Left cardiac atrium (tissue), 4 donors: ENCODE measurements at places on chromosomes 12 and 14. TPM values are rescaled to one million over a fixed set of nuclear protein-coding genes. Genes with fewer than 3 reads are reported as not detected.

DNA sequence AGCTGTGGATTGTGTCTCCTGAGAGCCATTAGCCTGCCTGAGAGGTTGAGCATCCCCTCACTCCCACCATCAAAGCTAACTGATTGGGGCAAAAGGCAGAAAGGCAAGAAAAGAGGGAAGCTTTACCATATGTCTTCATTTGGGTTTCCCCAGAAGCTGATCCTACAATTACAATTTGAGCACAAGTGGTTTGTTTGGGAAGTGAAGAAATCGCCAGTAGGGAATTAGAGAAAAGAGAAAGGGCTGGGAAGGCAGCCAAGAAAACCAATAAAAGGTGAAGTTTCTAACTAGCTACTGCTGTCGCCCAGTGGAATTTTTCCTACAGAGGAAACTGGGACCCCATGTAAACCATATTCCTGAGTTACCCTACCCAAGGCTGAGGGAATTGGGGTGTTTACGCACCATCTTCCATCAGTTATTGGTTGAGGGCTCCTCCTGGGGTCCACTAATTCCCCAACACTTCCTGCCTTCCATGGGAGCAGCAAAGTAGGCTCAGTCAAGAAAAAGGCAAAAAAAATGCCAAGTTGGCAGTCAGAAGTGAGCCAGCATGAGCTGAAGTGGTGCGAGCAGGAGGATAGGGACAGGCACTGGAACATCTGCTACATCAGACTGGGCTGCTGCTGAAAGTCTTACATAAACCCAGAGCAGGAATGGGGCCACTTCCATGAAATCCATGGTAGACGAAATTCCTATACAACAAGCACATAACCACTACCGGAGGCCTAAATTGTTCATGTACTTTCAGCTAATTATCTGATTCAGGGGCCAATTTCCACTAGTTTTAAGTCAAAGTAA, 17.3 kb downstream of the KCNK10 start:
- no peak for DNase-seq

- DNase-seq, result peak; percentile 64
These were observed 2.2 kb downstream of the RCOR1 start for GRCh38 chr14:102594514-102595175.

GRCh38 chr12:1879633-1880032, 38.8 kb downstream of the CACNA2D4 start:
- no peak for DNase-seq

GRCh38 chr14:68468437-68469207, 324.2 kb downstream of the ZFP36L1 start:
- DNase-seq, result no peak

DNA sequence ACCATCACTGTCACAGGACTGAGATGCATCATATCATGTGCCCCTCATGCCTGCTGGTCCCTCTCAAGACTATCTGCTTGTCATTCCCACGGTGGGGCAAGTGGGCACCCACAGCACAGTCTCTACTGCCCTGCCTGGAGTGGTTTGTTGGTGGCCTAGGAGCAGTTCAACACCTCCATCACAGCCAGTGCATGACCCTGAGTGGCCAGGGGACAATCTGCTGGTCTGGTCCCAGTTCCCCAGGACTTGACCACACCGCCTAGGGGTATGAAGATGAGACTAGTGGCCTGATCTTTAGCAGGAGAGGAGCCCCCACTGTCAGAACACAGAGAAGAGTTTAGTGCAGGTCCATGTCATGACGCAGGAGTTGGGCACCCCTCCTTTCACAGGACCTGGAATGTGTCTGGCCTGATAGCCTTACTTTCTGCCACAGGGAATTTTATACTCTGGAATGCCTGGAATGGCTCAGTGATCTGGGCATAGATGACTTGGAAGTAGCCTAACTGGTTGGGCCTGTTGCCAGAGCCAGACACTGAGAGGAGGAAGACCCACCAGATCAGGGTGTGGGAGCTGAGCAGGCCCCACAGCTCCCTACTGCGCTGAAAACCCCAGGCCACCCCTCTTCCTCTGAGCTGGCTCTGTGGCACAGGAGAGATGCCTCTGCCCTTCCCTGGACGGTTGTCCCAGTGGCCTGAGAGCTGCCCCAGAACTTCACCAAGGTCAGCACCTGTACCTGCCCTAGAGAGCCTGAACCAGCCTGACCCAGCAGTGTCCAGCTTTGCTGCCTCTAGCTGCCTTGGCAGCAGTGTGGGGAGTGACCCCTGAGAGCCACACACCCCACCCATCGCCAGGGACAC, 83.3 kb downstream of the PUS7L start:
- no peak for DNase-seq

DNA sequence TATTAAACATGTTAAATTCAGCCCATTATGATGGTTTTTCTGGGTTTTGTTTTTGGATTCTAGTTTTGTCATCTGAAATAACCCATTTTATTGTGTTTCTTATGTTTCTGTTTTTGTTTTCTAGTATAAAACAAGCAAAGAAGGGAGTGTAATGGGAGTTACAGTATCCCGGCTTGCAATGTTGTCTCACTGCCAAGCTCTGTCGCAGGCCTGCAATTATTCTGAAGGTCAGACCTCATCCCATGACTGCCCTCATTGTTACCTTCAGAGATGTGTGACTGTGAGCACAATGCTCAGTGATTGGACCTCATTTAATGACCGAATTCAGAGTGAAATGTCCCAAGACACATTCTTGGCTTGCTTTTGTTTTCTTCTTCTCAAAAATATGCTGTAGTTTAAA, 73.0 kb upstream of the ATF1 start:
- peak; percentile 34 for DNase-seq

- DNase-seq, result no peak
These were observed 13.6 kb downstream of the SERPINA1 start for GRCh38 chr14:94374749-94375260.

GRCh38 chr12:130872179-130873096, 572 bp downstream of the RAN start:
- DNase-seq, result peak; percentile 44

- no peak for DNase-seq
These were observed 214.0 kb upstream of the NOVA1 start for GRCh38 chr14:26811756-26812305.

- DNase-seq, result no peak
These were observed 39.7 kb upstream of the GZMB start for GRCh38 chr14:24673534-24674203.

GRCh38 chr12:90281154-90281868, 572.7 kb upstream of the ATP2B1 start:
- DNase-seq, result no peak

DNA sequence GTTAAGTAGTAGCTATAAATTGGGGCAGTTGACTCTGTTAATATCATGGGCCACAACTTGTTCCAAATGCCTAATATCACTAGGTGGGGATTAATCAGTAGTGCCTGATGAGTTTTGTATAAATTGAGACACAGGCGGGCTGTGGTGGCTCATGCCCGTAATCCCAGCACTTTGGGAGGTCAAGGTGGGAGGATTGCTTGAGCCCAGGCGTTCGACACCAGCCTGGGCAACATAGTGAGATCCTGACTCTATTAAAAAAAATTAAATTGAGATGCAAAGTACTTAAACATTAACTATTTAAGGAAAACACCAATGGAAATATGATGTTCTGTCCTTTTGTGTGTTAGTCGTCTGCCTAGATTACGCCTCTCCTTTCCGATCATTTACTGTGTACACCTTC, 9.0 kb downstream of the PAPOLA start:
- no peak for DNase-seq

DNA sequence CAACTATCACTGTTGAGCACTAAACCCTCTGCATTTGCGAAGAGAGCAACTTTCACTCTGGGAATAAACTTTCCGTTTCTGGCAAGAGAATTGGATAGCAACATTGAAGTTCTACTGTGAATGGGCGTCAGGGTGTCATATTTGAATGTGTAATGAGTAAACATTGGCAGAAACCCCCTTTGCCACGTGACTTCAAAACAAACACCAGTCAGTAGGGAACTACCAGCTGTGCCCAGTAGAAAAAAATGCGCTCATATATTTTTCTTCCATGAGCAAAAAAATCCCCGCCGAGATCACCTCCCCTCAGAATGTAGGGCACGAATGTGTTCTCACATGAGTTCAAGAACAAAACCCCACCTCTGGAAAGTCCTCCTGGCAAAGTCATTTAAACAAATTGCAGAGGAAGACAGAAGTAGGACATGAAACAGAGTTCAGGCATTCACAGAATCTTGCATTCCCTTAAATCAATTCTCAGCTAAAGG, 80.6 kb downstream of the BTG1 start:
- DNase-seq, result no peak

GRCh38 chr12:108840605-108841332, 16.6 kb downstream of the SSH1 start:
- no peak for DNase-seq

DNA sequence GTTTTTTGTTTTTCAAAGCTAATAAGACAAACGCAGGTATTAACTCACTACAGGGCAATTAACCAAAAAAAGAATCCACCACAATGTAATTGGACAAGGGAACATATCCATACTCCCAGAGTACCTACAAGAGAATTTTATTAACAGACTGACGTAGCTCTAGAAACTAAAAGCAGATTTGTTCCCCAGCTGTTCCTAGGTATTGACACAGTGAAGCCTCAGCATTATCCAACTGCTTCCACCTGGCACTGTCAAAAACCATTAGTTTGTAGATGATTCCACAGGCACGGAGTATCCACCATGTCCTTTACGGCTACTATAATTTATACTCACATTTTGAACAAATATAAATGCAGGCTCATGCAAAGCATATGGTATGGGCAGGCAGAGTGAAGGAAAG, 22.3 kb downstream of the PPM1H start:
- no peak for DNase-seq

DNA sequence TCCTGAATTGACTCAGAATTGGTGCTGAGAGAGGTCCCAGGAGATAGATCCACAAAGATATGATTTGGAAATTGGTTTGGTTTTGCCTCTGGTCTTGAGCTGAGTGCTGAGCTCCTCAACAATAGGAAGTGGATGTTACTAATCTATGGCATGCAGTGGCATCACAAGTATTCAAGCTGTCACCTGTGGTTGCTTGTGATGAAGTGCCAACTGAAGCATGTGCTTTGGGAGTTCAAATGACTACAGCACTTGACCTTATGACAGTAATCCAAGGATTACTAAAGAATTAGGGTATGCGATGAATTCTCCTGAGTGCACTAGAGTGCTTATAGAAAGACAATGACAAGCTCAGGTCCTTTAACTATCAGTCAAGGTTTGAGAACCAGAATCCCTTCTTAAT, 406.2 kb downstream of the NOVA1 start:
- DNase-seq, result no peak

- no peak for DNase-seq
These were observed 1.1 kb upstream of the INSM2 start for GRCh38 chr14:35532783-35533356.

GRCh38 chr12:79778802-79779448, 88.2 kb upstream of the PAWR start:
- no peak for DNase-seq

- DNase-seq, result no peak
These were observed 354.5 kb downstream of the NUAK1 start for GRCh38 chr12:105783983-105784947.

GRCh38 chr14:40347675-40348074, 915.4 kb upstream of the FBXO33 start:
- DNase-seq, result no peak

GRCh38 chr12:57865084-57865751, 18.7 kb upstream of the CTDSP2 start:
- peak; percentile 87 for DNase-seq

GRCh38 chr14:104304451-104305351, 166.3 kb downstream of the KIF26A start:
- DNase-seq, result peak; percentile 76

DNA sequence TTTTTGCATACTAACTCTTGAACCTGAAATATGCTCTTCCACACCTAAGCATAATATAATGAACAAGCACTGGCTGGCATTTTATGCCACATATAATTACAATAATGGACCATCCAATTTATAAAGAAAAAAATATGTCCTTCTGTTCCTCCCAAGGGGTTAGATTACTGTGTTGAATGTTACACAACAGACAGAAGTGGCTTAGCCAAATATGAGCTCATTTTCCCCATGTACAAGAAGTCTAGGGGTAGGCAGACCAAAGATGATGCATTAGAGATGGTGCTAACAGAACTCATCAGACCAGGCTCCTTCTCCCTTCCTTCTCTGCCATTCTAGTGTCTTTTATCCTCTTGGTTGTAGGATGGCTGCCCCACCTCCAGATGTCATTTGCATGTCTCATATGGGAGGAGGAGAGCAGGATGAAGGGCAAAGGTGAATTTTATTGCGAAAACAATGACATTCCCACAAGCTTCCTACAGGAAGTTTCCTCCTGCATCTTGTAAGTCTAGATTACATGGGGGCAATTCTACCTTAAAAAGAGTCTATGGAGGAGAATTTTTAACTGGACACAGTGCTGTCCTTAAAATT, 43.9 kb upstream of the SLC2A13 start:
- DNase-seq, result no peak

GRCh38 chr12:65918021-65918420, 93.7 kb downstream of the HMGA2 start:
- no peak for DNase-seq

DNA sequence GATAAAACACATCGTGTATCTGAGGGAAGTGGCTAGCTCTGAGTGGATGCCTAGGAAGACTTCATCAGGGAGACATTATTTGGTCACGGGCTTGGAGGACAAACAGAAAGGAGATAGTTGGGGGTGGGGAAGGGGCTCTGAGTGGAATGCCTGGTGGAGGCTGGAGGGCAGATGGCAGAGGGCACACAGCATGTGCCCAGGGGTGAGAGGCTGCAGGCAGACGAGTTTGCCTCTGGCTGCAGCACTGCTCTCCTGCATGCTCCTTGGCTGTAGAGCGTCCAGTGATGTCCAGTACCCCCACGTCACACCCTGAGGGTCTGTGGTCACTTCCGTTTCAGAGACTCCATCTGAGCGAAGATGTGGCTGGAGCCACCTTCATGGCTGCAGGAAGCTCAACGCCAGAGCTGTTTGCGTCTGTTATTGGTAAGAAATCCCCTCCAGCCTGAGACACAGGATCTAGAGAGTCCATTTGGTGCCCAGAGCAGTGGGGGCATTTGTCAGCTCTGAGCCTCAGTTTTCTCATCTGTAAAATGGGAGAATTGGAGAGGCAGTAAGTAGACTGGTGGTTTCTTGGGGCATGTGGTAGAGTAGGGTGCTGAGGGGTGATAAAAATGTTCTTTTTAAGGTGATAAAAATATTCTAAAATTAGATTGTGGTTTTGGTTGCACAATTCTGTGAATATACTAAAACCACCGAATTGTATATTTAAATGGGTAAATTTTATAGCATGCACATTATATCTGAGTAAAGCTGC, 71.7 kb upstream of the RIN3 start:
- no peak for DNase-seq

- DNase-seq, result no peak
These were observed 197.5 kb upstream of the FLRT2 start for GRCh38 chr14:85332401-85332800.

- peak; percentile 78 for DNase-seq
These were observed 3.1 kb downstream of the FKBP4 start for GRCh38 chr12:2797721-2798418.

Gene SMIM41
- total RNA-seq, result not detected

Gene DNAH10
- total RNA-seq, result 0.03 TPM

Gene PRH2
- total RNA-seq, result not detected

Gene TROAP
- total RNA-seq, result 1.5 TPM

Gene OR10AD1
- total RNA-seq, result not detected

Gene PGF
- 4.6 TPM for total RNA-seq

Gene MYH6
- total RNA-seq, result 11,820 TPM

Gene PLEK2
- 0.76 TPM for total RNA-seq

Gene SLC5A8
- total RNA-seq, result not detected

Gene ACRBP
- total RNA-seq, result 0.88 TPM
